ENCODE measurements at places on chromosomes 3 and 15.

GRCh38 chr3:118059096-118059495 lies 975.5 kb downstream of the IGSF11 start:
- no peak for DNase-seq

DNA sequence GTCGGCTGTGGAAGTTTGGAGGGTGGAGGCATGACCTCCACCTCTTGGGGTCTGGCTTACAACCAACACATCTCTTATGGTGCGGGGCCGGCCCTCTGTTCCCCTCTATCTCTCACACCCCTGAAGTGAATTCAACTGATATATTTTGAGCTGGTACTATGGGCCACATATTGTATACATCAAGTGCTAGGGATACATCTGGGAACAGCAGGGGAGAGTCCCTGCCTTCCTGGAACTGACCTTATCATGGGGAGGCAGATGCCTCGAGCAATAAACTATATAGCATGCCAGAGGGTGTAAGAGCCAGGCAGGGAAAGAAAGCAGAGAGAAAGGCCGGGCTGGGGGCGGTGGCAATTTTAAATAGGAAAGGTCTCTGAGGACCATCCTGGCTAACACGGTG lies 60.4 kb upstream of the TRPM1 start:
- no peak for DNase-seq

- DNase-seq = no peak
These were observed 1.9 kb downstream of the TOP2B start for GRCh38 chr3:25662736-25663320.

- DNase-seq = no peak
These were observed 50.7 kb downstream of the TFG start for GRCh38 chr3:100759950-100760349.

- DNase-seq = no peak
These were observed 190.7 kb upstream of the MCTP2 start for GRCh38 chr15:94040541-94041248.

GRCh38 chr15:78438619-78439285 lies 736 bp downstream of the IREB2 start:
- peak; percentile 48 for DNase-seq

- no peak for DNase-seq
These were observed 58.2 kb downstream of the AAGAB start for GRCh38 chr15:67196222-67196621.

Data from stimulated activated CD4-positive, alpha-beta T cell treated with anti-CD3 and anti-CD28 coated beads, Interleukin-2, amount 100 ng/mL, for 24 hours (primary cell).